M059J (cell line): ENCODE measurements at places on chromosomes 1 and 21.

DNA sequence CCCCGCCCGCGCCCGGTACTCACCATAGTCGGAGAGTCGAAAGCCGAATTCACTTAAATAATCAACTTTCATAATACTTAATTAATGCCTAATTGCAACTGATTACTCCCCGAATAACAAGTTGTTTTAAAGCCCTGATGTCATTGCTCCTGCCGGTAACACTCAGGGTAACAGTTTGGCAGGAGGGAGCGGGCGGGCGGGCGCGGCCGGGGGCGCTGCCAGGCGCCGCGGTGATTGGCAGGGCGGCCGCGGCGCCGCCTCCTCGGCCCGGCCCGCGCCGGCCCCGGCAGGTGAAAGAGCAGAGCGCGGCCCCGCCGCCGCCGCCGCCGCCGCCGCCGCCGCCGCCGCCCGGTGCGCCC lies 102.2 kb downstream of the CASZ1 start:
- DNase-seq, result peak; percentile 53

GRCh38 chr21:45006536-45007095 lies 66.8 kb downstream of the SLX9 start:
- DNase-seq, result no peak

DNA sequence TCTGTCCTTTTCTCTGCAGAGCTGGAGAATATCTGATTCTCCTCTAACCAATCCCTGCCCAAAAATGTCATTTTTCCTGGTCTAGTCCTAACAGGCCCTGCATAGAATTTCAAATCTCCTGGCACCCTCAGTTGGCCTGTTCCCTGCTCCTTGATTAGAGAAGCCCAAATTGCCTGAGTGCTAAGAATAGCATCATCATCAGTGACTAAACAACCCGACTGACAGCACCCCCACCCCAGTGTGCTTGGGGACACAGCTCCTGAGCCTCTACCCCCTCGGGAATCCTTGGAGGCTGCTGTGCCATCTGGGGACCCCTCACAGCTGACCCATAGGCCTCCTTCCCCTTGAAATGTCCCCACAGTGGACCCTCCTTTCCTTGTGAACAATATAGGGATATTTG lies 94.4 kb downstream of the DDX20 start:
- no peak for DNase-seq

DNA sequence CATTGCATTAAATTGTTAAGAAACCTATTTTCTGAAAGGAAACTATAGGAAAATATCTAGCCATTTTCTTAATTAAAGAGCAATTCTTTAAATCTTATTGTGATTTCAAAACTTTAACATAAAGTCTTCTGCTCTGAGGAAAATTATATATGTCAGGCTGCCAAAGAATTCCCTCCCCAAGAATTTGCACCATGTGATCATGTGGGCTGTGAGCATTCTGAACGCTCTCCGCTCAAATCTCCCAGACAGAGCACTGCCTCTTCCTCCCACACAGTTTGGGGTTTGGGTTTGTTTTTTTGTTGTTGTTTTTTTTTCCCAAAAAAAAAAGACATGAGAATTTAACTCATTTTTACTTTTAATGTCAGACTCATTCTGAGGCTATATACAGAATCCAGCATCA lies 155.9 kb upstream of the PALMD start:
- DNase-seq, result no peak

- no peak for DNase-seq
Measured at GRCh38 chr1:87674791-87675190, 346.1 kb downstream of the LMO4 start.

DNA sequence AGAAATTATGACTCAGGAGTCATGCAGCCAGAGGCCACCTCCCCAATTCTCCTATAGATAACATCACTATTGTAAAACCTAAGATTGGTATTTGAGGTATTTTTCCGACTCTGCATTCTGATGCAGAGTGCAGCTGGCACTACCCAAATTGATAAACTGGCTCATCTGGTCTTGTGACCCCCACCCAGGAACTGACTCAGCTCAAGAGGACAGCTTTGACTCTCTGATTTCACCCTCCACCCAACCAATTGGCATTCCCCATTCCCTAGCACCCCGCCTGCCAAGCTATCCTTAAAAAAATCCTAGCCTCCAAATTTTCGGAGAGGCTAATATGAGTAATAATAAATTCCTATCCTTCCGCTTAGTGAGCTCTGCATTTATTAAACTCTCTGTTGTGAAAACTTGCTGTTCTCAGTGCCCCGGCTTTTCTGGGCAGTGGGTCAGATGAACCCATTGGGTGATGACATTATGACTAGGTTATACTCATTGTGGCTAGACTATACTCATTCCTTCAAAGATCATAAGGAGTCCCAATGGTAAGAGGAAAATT lies 39.4 kb upstream of the EPS15 start:
- DNase-seq, result peak; percentile 84

DNA sequence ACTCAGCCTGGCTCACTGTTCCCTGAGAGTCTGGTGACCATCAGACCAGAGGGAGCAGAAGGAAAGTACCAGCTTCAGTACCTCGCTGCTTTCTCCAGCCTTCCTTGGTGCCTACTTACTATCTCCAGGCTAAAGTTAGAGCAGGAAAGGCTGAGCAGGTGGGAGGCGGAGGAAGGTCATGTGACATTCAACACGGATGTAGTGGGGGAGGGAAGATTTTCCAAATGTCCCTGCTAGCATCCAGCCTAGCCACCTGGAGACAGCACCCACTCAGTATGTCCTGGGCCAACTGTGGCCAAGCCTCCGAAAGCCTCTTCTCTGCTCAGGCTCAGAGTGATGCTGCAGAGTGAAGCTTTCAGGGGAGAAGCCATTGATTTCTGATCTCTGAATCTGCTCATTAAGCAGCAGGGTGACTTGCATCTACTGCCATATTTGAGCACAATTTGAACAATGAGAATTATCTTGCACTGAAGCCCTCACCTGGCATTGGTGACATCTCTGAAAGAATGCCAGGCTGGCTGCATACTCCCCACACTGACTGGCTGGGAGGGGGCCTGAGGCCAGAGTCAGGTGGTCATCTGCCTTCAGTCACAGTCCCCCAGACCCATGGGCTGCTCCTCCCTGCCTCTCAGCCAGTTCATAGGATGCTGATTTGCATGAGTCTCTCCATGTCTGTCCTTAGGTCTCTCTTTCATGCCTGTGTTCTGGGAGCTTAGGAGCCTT lies 86.2 kb downstream of the KCND3 start:
- DNase-seq, result no peak
